ENCODE measurements at places on chromosomes 12 and 14.

- DNase-seq = peak; percentile 21
These were observed 28.6 kb downstream of the PIGH start for GRCh38 chr14:67571275-67571990.

- DNase-seq = no peak
These were observed 58.8 kb upstream of the LTA4H start for GRCh38 chr12:96094201-96094600.

- DNase-seq = no peak
These were observed 16.1 kb downstream of the VRTN start for GRCh38 chr14:74364271-74364880.

DNA sequence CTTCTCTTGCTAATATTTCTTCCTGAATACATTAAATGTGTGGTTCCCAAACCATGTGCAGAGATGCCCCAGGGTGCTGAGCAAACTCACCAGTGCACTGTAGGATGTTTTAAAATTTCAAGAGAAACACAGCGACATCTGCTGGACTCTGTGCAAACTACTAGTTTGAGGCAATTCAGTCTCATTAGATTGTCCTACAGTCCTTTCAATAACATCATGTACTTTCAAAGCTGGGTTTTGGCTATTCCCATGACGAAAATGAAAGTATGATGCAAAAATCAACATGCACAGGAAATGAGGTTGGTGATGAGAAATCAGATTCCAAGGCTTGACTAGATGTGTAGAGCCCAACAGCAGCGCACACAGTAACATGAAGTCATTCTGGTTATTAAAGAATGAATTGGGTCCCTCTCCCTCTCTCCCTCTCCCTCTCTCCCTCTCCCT is 66.3 kb downstream of the CLIP1 start:
- DNase-seq = peak; percentile 22

All from cerebellar nuclear complex (tissue), 1 donor.